ENCODE measurements at places on chromosomes 2 and 18. TPM values are rescaled to one million over a fixed set of nuclear protein-coding genes. Genes with fewer than 3 reads are reported as not detected.

PROC gene
- total RNA-seq = not detected

KCNG2 gene
- total RNA-seq = 0.46 TPM

UGT1A9 gene
- total RNA-seq = not detected

C2orf80 gene
- total RNA-seq = not detected

GNAL gene
- total RNA-seq = 4.3 TPM

ELAC1 gene
- 6.8 TPM for total RNA-seq

IL1RL1 gene
- total RNA-seq = 46.5 TPM

TMEM198 gene
- total RNA-seq = 2.9 TPM

TTLL4 gene
- total RNA-seq = 29.5 TPM

RAX gene
- total RNA-seq = not detected

PLA2R1 gene
- 9.0 TPM for total RNA-seq

NEUROD1 gene
- not detected for total RNA-seq

IAH1 gene
- 39.0 TPM for total RNA-seq

LHCGR gene
- not detected for total RNA-seq

ANKRD62 gene
- 0.12 TPM for total RNA-seq

TEX51 gene
- total RNA-seq = not detected

TUBB6 gene
- total RNA-seq = 110 TPM
